ENCODE measurements at places on chromosomes 2 and 18.

DNA sequence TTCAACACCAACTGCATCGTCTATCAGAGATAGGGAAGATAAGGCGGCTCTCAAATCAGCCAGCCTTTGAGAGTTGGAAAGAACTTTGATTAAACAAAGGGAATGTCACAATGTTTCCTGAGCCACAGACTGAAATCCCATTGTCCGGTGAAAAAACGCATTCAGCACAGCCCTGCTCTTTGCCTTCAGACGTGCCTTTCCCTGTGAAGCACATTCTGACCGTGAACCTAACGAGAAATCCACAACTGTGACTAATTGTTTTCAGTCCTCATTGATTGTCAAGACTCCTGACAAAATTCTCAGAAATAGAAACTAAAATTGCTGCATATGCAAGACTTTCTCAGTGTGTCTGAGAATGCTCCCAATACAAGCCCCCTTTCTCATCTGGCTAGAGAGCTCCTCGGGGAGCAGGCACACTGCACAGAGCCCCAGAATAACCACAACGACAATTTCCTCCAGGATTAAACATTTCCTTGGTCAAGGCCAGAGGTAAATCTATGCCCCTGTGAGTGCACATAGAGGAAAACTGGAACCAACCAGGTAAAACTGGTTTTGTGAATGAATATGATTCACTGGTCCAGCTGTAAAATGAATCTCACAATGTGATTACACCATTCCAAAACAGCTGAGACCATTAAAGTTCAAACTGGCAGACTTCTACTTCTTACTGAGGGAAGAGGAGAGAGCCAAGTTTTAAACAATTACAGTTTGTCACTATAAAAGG, 561.9 kb upstream of the ID2 start:
- no peak for DNase-seq

- no peak for DNase-seq
Observed at GRCh38 chr18:55906536-55906935, 318.5 kb upstream of the TCF4 start.

GRCh38 chr2:7880566-7880965, 801.3 kb upstream of the ID2 start:
- no peak for DNase-seq

- peak; percentile 3 for DNase-seq
Observed at GRCh38 chr2:121529439-121530211, 1.1 kb upstream of the RNU4ATAC start.

GRCh38 chr18:29660777-29661176, 1381.8 kb downstream of the DSC3 start:
- DNase-seq = no peak

DNA sequence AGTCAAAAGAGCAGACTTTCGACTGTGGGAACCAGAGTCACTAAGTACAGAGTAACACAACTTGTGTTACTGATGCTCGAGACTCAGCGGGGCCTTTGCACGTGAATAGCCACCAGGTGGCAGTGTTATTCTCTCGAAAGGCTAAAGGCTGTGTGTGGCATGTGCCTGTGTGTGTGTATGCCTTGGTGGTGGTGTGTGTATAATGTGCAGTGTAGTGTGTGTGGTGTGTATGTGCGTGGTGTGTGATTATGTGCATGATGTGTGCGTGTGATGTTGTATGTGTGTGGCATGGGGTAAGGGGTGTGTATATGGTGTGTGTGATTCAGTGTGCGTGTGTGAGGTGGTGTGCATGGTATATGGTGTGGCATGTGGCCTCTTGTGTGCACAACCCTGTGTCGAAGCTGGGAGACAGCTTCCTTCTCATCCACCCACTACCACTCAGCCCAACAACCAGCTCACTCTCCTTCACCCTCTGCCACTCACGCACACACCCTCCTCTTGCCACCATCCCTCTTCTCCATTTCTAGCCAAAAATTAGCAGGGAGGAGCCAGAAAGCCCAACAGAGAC, 83.0 kb upstream of the ZNF532 start:
- peak; percentile 40 for DNase-seq

DNA sequence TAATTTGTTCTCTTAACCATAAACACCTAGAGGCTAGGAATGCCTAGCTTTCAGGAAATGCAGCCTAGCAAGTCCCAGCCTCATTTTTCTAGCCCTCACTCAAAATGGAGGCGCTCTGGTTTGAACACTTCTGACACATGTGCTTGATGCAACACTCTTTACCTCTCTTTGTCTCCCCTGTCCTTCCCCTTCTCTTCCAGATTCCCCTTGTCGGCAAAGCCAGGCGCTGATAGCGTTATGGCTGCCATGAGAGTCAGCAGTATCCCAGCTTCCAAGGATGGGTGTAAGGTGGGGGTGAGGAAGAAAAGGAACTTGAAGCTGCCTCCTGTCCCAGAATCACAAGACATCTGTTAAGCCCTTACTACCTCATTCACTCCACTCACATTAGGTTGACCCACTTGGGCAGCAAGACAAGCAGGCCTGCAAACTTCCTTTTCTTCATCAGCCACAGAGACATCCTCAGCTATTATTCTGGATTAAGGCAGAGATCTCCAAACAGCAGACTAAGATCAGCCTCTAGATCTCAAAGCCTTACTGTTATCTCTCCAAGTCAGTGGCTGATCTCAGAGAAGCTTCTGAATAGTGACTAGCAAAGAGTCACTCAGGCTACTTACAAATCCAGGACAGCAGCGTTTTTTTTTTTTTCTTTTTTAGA, 1.9 kb upstream of the ST3GAL5 start:
- no peak for DNase-seq

DNA sequence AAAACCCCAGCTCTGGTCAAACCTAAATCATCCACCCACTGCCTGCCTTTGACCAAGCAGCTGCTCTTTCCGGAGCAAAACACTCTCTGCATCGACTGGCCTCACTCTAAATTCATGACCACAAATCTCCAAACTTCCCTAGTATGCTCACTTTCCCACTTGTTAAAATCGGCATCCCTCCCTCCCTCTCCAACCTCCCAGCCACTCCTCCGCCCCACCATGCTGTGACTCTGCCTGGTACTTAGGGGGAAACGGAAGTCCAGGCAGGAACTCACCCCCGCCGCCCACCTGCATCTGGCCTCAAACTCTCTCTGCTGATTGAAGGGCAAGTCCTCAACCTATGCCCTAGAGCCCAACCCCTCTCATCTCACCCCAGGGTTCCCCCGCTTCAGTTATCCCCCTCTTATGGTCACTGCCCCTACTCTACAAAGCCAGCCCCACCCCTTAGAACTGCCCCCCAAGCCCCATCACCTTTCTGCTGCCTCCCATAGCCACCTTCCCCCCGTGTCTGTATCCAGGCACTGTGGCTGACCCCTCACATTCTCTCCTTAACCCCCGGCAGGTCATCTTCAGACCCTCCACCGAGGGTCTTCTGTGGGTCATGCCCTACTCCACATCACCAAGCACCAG, 3.8 kb upstream of the ADRA2B start:
- no peak for DNase-seq

All from activated CD4-positive, CD25-positive, alpha-beta regulatory T cell treated with anti-CD3 and anti-CD28 coated beads, Interleukin-2, amount 50 U/mL, for 16 hours (primary cell).